Caco-2 (cell line): ENCODE measurements at places on chromosomes 1 and 21.

- no peak for DNase-seq
Measured at GRCh38 chr1:52876843-52877242, 34.3 kb downstream of the ZYG11A start.

GRCh38 chr1:64892576-64893573, 73.5 kb downstream of the JAK1 start:
- DNase-seq: no peak

- DNase-seq: no peak
Measured at GRCh38 chr21:27040738-27041469, 74.0 kb upstream of the ADAMTS5 start.

GRCh38 chr1:158146165-158146564, 34.5 kb upstream of the CD1D start:
- DNase-seq: no peak

- DNase-seq: peak; percentile 23
Measured at GRCh38 chr21:14454016-14455009, 71.4 kb upstream of the HSPA13 start.

GRCh38 chr1:159821171-159821867, 5.4 kb upstream of the SLAMF8 start:
- DNase-seq: no peak

- DNase-seq: no peak
Measured at GRCh38 chr1:92927870-92928269, 33.4 kb downstream of the DIPK1A start.

- DNase-seq: peak; percentile 80
Measured at GRCh38 chr1:157193702-157194391, 55.7 kb upstream of the ETV3 start.

DNA sequence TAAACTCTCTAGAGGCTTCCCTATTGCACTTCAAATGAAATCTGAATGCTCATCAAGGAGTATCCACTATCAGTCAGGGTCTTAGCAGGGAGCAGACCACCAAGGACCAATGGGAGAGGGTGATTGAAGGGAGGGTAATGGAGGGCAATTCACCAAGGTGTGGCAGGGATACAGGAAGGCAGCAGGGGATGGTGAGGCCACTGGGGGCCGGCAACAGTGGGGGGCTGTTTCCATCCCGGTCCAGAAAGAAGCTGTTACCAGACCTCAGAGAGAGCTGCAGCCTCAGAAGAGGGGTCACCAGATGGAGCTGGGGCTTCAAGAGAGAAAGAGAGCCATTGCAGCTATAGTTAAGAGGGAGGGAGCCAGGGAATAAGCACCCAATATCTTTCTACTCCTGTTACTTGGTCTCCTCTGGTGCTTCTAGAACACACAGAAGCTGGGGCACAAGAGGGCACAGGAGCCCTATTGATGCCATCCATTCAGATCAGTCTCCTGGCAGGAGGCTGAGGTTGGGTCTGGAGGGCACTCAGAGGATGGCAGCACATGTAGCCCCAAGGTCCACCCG, 417.6 kb downstream of the PTPRU start:
- no peak for DNase-seq
